ENCODE measurements at places on chromosomes 2 and 18.

- DNase-seq: no peak
These were observed 138.1 kb downstream of the B3GNT2 start for GRCh38 chr2:62334009-62334408.

DNA sequence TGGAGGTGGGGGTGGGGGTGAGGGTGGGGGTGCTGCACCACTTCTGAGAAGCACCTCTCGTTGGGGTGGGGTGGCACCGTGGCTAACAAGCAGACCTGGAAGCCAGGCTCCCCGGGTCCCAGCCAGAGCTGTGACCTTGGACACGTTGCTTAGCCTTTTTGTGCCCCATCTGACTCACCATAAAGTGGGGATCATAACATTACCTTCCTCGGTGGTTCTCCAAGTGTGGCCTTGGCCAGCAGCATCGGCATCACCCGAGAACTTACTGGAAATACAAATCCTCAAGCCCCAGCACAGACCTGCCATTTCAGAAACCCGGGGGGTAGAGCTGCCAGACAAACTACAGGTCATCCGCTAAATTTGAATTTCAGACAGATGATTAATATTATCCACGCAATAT is 58.7 kb upstream of the SLC66A3 start:
- no peak for DNase-seq

DNA sequence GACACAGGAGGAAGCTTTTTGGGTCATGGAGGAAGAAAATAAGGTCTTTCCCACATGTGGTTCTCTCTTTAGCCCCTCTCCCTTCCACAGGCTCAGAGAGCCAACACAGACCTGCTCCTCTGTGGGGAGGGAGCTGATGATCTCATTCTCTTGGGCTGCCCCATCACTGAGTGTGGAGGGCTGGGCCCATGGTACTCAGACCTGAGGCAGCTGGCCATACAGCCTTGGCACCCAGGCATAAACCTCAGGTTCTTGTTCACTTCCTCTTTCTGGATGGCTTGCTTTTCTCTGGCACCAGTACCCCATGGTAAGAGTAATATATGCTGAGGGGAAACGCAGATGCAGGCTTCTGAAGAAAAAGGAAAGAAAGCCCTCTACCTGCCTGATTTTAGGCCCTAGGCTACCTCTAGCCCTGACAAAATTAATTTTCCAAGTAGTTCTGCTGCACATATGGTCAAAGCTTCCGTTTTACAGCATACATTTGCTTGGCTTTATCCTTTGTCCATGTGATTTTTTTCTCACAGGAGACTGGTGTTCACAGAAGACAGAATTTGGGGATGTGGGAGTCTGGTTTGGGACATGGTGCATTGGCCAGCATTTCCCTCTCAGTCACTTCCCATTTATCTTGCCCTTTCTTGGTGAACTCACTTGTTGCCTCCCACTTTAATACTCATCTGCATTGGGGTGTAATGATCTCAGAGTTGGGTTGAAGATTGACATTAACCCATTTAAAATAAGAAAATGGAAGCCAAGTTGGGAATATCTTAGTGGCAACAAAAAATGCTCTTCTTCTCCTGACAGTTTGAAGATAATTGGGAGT is 11.1 kb downstream of the DHRS9 start:
- no peak for DNase-seq

- DNase-seq: no peak
These were observed 8.4 kb downstream of the ACSL3 start for GRCh38 chr2:222869252-222869560.

DNA sequence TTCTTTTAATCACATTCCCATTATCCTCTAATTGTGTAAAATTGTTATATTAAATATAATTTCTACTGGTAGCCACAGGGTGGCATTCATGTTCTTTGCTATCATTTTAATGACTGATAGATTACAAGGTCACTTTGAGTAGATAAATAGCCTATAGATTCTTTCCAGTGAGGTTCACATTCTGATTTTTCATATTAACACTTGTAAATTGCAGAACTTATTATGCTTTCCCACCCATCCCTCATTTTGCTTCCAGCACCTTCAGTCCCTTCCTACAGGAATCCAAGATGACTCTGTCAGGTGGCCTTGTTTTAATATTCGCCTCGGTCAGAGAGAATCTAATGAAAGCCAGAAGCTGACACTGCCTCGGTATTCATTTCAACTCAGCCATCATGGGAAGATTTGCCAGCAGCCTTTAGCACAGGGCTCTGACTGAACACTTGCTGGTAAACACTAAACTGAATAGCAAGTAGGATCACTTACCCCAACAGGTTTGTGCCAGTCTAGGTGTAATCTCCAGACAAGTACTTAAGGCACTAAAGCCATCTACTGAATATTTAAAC is 101.2 kb upstream of the FSHR start:
- DNase-seq: no peak

GRCh38 chr2:202669841-202670240 is 35.1 kb downstream of the FAM117B start:
- no peak for DNase-seq

GRCh38 chr2:67242456-67242855 is 154.7 kb upstream of the ETAA1 start:
- DNase-seq: no peak

DNA sequence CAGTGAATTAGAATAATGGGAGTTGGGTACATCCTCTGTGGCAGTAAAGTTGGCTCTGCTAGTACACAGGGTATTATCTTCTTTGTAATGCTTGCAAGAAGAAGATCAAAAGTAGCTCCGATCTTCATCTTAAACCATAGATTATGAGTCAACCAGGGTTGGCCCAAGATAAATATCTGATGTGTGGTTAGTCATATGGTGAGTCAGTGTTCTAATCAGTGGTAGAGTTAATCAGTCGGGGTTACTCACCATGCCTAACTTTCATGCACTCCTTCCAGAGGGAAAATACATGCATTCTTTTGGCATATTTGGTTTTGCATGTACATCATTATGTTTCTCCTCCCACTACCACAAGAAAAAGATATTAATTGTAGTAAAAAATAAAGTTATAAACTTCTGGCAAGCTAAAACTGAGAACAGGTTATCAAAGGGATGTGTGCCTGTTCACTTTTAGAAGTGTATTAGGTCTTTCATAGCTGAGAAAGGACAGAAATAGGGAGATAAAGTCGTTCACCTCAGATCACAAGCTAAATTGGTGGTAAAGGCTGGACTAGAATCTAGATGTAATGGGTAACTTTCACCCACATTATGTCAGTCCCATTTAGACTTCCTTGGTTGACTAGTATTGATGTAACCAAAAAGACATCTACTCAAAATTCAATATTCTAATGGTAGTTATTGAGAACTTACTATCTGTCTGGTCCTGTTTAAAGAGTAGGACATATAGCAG is 684.4 kb downstream of the IRS1 start:
- no peak for DNase-seq

- DNase-seq: no peak
These were observed 171.0 kb upstream of the SIX3 start for GRCh38 chr2:44770221-44771195.

GRCh38 chr2:239461291-239462190 is 60.7 kb upstream of the HDAC4 start:
- no peak for DNase-seq

DNA sequence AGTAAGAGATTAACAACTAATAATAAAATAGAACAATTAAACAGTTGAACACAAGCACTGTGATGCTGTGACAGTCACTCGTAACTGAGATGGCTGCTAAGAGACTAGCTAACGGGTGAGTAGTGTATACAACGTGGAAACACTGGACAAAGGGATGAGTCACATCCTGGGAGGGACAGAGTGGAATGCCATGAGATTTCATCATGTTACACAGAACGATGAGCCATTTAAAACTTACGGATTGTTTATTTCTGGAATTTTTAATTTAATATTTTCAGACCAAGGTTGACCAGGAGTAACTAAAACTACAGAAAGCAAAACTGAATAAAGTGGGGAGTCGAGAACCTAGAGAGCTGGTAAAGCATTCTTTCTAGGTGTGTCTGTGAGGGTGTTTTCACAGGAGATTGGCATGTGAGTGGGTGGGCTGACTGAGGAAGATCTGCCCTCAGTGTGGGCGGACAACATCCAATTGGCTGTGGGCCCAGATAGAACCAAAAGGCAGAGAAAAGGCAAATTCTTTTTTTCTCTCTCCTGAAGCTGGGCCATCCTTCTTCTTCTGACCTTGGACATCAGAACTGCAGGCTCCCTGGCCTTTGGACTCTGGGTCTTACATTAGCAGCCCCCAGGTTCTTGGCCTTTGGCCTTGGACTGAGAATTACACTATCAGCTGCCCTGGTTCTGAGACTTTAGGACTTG is 14.6 kb downstream of the TMSB10 start:
- peak; percentile 65 for DNase-seq

Data from caudate nucleus (tissue), 63 donors.